Fibroblast of skin of back (primary cell): ENCODE measurements at places on chromosomes 3 and 15.

DNA sequence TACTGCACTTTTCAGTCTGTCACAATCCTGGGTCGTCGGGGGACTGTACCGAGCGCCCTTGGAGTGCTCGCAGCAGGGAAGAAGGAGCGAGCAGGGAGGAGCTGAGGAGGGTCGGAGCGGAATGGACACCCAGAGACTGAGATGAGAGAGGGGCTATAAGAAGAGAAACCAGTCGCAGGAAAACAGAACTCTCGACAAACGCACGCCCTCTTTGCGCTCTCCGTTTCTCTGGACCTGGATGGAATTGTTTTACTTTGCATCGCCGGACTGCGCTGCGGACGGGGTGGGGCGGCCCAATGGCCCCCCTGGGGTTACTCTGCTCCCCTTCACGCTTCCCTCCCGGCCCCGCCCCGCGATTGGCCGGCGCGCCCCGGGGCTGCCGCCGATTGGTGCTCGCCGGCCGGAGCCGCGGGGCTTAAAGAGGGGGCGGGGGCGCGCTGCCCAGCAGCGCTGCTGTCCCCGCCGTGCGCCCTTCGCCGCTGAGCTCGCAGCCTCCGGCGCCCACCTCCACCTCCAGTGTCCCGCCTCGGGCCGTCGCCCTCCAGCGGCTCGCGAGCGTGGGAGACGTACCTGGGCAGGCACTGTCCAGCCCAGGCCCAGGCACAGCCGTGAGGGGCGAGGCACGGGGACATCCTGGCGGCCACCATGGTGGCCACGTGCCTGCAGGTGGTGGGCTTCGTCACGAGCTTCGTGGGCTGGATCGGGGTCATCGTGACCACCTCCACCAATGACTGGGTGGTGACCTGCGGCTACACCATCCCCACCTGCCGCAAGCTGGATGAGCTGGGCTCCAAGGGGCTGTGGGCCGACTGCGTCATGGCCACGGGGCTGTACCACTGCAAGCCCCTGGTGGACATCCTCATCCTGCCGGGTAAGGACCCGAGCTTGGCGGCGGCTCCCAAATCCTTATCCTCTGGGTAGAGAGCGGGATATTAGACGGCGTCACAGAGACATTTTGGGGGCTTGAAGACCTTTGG is at the start of gene CLDN11:
TSS of gene CLDN11 (plus strand) at position 447 of the 977 bp plus-strand sequence. CDS start at position 646, 199 bp downstream.
- DNase-seq = peak; percentile 37

DNA sequence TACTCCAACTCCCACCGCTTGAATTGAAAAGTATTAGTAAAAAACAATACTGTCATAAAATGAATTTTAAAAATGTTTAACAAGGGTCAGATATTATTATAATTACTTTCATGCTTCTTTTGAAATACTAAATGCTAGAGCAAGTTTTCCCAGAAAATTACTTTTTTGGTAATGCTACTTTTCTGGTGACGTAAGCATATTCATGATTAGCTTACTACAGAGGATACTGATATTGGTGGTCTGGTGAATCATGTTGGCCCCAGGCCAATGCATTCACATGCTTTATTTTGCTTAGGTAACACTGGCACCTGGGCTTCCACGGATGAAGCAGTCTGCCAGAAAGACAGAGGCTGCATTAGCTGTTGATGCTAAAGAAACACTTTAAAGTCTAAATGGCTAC is 12.4 kb downstream of the SPATA16 start:
- DNase-seq = no peak

- peak; percentile 49 for DNase-seq
Observed at GRCh38 chr15:99511866-99512661, 53.7 kb upstream of the MEF2A start.

- peak; percentile 7 for DNase-seq
Observed at GRCh38 chr3:195450731-195451229, 8.0 kb upstream of the ACAP2 start.

DNA sequence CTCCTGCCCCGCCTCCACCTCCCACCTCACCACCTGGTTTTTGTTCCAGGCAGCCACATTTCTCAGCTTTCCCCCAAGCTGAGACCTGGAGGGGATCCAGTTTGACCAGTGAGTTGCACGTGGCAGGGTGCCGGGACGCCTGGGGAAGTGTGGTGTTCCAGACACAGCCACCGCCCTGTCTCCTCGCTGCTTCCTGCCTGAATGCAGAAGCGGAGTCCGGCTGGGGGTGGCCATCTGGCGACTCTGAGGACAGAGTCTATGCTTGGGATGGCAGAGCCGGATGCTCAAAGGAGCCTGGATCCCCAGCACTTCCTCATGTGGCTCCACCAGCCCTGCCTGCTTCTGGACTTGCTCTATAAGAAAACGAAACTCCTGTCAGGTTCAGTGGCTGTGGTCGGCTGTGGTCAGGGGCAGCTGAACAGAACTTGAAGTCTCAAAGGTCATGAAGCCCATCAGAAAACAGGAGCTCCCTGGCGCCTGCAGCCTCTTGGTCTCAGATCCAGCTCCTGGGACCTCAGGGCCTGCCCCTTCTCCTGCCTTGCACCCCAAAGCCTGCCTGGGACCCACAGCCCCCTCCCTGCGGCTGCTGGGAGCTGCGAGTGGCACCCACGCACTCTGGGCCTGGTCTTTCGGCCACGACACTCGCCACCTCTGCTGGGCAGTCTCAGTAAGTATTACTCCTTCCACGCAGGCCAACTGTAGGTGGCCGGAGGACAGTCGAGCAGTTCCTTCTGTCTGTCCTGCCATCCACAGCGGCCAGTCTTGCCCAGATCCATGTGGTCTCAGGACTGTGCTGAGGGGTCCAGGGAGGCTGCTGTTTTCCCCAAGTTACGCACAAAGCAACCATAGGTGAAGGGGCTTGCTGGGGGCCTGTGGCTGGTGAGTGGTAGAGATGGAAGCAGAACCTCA is 112.8 kb upstream of the MEF2A start:
- peak; percentile 39 for DNase-seq

DNA sequence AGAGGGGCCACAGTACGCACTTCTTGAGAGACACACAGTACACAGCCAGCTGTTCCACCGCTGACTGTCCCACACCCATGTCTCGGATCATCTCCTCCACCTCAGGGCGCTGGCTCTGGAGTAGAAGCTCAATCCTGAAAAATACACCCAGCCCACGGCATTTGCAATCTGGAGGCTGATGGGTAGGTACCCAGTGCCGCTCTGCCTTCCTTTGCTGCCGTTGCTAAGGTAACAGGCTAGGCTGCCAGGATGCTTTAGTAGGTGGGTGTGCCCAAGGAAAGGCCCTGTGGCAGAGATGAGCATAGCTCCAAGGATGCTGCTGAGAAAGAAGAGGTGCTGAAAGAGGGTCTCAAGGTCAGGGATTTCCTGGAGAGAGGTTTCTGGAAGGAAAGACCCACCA is 14.6 kb downstream of the TRAIP start:
- DNase-seq = no peak

DNA sequence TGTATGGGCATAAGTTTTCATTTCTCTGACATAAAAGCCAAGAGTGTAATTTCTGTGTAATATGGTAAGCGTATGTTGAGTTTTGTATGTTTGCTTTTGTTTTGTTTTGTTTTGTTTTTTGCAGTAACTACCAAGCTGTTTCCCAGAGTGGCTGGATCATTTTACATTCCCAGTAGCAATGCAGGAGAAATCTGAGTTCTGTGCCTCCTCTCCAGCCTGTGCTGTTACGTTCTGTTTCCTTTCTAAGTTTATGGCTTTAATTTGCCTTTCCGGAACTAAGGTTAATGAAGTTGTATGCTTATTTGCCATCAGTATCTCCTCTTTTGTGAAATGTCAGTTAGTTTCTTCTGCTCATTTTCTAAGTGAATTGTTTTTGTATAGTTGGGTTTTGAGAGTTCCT is 307.8 kb downstream of the GABRG3 start:
- no peak for DNase-seq

GRCh38 chr3:22159004-22159695 is 408.1 kb upstream of the ZNF385D start:
- no peak for DNase-seq
